ENCODE measurements at places on chromosomes 5 and 9. TPM values are rescaled to one million over a fixed set of nuclear protein-coding genes. Genes with fewer than 3 reads are reported as not detected.

Gene PCDHB12
- total RNA-seq: 0.15 TPM

Gene PTPRD
- 0.63 TPM for total RNA-seq

- H3K27ac ChIP-seq: no peak overlapping the region
- no peaks in the 10 kb centered on the region for H3K27me3 ChIP-seq
- no peak overlapping the region for H3K4me3 ChIP-seq
- DNase-seq: no peak
These were observed 64.1 kb upstream of the SPOCK1 start for GRCh38 chr5:137563301-137563645.

- DNase-seq: no peak
- no peaks in the 10 kb centered on the region for H3K27me3 ChIP-seq
- no peaks in the 10 kb centered on the region for H3K36me3 ChIP-seq
- no peak overlapping the region for H3K27ac ChIP-seq
- H3K4me3 ChIP-seq: no peak overlapping the region
- H3K4me1 ChIP-seq: peaks cover 33% of the 10 kb centered on the region
These were observed 2.9 kb upstream of the ERMP1 start for GRCh38 chr9:5835808-5836207.

DNA sequence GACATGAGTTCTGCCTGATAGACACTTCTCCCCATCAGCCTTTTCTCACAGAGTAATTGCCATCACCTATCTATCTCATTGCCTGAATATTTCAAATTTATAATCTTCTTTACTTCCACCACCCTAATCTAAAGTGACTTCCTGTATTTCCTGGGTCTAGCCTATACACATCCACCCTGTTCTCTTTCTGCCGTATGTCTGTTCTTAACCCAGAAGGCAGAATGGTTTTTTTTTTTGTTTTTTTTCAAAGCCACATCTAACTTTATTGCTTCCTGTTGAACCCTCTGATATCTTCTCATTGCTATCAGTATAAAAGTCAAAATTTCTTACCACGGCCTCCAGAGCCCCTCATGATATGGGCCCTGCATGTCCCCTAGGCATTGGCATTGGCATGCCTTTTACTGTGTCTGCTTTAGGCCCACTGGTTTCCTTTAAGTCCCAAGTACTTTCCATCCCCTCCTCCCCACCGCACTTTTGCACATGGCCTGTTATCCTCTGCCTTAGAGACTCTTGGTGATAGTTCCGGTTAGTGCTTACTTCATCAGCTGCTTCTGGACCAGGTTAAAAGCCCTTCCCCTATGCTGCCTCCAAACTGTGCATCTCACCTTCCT, 159.9 kb downstream of the MAN2A1 start:
- H3K27ac ChIP-seq: no peak overlapping the region
- H3K4me1 ChIP-seq: no peaks in the 10 kb centered on the region
- H3K4me3 ChIP-seq: no peak overlapping the region
- H3K36me3 ChIP-seq: no peaks in the 10 kb centered on the region

Measured in PC-3 (cell line).